ENCODE measurements at places on chromosomes 3 and 15.

DNA sequence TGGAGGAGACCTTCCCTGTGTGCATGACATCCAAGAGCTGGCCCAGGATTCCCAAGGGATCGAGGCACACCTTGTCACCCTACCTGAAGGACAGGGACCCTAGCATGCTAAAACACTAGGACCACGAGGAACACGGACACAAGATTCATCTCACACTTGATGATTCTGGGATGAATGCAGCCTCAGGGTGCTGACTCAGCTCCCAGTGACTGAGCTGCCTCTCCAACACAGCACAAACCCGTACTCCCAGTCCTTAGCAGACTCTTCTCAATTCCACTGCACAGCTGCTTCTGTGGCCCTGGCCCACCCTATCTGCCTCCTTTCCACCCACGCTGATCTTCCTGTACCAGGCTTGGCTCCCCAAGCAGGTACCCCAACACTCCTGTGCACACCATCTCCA is 9.1 kb upstream of the OXTR start:
- no peak for DNase-seq

DNA sequence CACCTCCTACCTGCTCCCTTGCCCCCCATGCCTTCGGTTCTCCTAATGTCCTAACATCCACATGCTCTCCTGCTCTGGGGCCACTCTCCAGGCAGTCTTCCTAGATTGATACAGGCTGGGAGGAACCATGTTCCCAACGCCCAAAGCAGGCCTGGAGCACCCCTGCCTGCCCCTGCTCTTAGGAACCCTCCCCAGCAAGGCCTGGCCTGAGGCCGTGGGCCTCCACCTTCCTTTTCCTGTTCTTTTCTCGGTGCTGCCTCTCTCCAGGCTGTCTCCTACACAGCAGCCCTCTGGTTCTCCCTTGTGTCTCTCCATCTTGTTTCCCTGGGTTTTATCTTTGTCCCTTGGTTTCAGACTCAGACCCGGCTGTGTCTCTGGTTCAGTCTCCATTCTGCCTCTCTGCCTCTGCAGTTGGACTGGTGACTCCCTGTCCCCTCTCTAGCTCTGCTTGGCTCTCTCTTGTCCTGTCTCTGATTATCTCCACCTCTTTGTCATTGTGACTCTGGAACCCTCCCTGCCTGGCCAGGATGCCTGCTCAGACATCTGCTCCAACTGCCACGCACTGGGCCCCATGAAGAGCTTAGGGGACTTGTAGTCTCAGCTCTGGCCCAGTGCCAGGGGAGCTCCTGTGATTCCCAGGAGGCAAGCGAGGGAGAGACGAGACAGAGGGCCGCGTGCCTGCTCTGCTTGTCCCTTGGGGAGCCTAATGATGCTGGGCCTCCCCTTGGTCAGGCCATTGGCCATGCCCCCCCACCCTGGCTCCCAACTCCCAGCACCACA is 26.0 kb upstream of the RPL29 start:
- no peak for DNase-seq

GRCh38 chr3:47836986-47837385 is 34.0 kb downstream of the DHX30 start:
- no peak for DNase-seq

GRCh38 chr15:90749754-90750153 is 32.6 kb downstream of the BLM start:
- no peak for DNase-seq

GRCh38 chr3:195072916-195073564 is 197.9 kb downstream of the XXYLT1 start:
- DNase-seq, result no peak

DNA sequence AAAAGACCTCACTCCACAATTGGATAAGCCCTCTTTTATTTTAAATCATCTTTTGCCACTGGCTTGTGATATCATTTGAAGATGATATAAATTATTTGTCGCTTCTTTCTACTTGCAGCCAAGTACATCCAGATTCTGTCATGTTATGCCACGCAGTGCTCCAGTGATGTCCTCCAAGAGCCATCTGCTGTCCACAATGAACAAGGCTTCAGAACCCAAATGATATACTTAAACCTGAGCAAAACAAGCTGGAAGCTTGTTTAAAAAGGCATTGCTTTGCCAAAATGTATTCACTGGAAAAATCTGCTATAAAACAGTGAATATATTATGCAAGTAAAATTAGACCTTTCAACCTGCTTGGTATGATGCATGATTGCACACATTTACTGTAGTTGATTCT is 58.8 kb upstream of the ARL6 start:
- DNase-seq, result no peak

DNA sequence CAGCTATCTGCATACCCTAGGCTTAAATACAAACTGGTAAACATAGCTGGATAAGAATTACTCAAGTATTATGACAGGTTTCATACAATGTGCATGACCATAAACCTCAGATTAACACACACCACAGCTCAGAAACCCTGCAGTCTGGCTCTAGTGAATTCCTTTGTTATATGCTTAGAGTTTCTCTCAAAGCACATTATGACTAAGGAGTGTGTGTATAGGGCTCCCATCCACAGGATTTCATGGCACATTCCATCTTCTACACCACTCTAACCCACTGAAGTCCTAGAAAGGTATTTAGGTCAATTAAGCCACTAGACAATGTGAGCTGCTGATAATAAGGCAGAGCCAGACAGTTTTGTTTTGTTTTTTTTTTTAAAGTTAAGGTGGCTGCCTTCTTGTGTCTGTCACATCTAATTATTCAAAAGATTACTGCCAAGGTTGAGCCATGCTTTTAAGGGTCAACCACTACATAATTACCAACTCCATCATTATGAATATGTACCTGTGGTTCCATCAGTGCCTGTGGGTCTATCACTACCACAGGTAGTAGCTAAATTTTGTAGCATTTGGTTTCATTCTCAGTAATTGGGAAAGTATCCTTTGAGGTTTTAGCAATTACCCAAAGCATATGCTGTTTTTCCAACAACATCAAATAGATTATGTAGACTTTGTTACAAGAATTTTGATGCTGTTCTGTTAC is 107.0 kb downstream of the ALCAM start:
- DNase-seq, result no peak

DNA sequence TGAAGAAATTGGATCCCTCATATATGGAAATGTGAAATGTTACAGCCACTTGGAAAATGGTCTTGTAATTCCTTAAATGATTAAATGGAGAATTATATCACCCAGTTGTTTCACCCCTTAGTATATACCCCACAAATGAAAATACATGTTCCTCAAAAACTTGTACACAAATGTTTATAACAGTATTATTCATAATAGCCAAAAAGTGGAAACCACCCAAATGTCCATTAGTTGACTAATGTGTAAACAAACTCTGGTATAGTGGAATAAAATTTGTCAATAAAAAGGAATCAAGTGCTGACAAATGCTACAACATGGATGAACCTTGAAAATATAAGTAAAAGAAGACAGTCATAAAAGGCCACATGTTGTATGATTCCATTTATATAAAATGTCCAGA is 12.5 kb downstream of the FAM162A start:
- no peak for DNase-seq

GRCh38 chr15:23912191-23912590 is 225.1 kb upstream of the NDN start:
- no peak for DNase-seq

GRCh38 chr3:177563243-177563780 is 366.0 kb upstream of the TBL1XR1 start:
- no peak for DNase-seq

- no peak for DNase-seq
Measured at GRCh38 chr15:29568840-29569532, 253.3 kb downstream of the TJP1 start.

DNA sequence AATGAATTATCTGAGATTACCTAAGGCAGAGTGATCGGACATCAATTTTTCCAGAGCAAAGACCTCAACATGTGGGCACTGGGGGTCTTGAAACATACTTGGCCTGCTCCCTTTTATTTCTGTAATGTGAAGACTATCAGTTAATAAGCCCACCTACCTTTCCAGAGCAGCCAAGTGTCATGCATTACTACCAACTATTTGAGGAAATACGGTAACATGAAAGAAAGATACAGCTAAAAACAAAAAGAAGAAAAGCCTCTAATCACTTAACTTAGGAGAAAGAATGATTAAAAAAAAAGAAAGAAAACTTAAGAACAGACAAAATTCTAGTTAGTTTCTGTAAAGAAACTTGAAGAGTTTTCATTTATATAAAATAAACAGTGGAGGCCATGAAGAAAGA is 73.9 kb downstream of the BTLA start:
- DNase-seq, result no peak

- no peak for DNase-seq
Measured at GRCh38 chr3:177201700-177202397, 4.6 kb upstream of the TBL1XR1 start.

GRCh38 chr15:34941831-34942230 is 27.7 kb downstream of the AQR start:
- DNase-seq, result no peak

GRCh38 chr3:23835802-23836201 is 30.0 kb downstream of the UBE2E1 start:
- no peak for DNase-seq

DNA sequence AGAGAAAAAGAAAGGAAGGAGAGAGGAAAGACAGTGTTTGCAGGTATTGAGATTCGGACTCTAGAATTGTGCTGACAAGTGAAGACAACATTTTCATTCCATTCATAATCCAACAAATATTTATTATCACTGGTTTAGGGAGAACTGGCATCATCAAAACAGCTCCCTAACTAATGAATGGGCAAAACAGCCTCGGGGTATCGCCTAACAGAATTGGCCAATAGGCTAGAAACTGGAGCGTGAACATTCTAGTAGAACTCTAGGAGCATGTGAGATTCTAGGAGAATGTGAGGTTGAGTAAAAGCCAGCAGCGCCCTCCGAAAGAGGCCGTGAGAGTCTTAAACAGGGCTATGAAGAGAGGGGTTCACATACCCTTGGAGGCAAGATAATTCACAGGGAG is 221.8 kb upstream of the WNT5A start:
- DNase-seq, result no peak

GRCh38 chr3:48477959-48478520 is 25.9 kb downstream of the SHISA5 start:
- DNase-seq, result no peak

GRCh38 chr15:38226608-38227266 is 25.9 kb upstream of the SPRED1 start:
- peak; percentile 8 for DNase-seq

GRCh38 chr3:59268170-59268569 is 218.3 kb upstream of the CFAP20DC start:
- no peak for DNase-seq

DNA sequence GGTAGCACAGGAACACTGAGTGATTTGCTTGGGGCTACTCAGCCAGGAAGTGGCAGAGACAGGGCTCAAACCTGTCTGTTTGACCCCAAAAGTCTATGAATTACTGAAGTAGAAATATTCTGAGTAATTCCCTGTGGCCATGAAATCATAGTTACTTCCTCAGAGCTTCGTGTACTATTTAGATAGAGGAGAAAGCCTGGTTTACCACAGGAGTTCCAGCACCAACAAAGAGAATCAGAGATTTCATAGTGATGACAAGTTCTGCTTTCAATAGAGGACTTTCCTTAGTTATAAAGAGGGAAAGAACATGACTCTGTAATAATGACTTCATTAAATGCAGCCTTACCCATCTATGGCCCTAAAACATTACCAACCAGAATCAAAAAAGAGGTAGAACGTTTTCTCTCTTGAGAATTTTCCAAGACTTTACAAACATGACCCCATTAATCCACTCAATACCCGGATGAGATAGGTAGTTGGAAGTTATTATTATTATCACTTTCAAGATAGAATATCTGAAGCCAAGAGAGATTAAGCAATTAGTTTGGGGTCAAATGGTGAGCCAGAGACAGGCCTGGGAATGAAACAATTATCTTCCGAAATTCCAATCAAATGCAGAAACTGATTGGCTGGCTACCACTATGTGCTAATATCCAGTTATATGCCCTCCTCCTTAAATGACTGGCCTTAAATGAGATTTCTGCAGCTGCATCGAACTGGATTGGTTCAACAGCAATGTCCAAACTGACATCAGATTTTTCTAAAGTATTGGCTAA is 13.6 kb upstream of the WNT5A start:
- no peak for DNase-seq

DNA sequence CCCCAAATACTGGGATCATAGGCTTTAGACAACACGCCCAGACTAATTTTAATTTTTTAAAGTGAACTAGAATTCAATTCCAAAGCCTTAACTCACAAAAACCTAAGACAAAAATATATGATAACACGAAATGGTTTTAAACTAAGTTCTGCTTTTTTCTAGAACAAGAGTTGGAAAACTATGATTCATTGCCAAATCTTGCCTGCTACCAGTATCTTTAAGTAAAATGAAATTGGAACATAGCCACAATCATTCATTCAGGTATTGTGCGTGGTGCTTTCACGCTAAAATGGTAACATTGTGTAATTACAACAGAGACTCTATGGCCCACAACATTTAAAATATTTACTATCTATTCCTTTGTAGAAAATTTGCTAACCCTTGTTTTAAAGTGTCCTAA is 488.0 kb upstream of the ZNF385D start:
- no peak for DNase-seq

GRCh38 chr15:89451846-89452245 is 44.5 kb downstream of the RHCG start:
- no peak for DNase-seq

DNA sequence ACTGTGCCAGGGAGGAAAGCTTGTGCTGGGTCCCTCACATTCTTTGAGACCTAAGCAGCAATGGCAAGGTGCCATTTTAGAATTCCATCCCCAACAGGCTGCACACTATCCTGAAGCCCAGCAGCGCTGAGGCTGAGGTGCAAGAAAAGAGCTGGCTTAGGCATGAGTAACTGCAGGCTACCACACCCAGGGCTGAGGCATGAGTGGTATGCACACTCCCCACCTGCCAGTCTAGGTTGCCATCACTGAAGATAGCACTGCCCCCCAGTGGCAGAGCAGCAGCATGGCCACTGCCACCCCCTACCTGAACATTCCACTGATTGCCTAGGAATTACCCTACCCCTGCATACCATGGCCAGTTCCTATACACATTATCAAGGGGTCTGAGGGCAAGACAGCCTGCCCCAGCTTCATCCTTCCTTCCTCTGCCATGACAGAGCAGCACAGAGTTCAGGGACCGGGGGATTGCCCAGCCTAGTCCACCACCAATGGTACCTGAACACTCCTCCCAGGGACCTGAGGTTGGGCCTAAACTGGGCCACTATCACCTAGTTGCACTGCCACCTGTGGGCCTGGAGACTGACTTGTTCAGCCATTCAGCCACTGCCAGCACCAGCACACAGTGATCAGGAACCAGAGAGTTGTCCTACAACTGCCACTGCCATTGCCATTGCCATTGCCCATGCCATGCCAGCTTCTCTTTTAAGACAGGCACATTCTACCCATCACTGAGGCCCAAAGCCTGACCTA is 129.8 kb downstream of the SATB1 start:
- DNase-seq, result no peak

GRCh38 chr3:10693457-10693856 is 122.6 kb upstream of the SLC6A11 start:
- DNase-seq, result no peak

- no peak for DNase-seq
Measured at GRCh38 chr15:68436680-68437079, 4.7 kb upstream of the ITGA11 start.

- DNase-seq, result no peak
Measured at GRCh38 chr3:48475188-48475587, 28.7 kb downstream of the ATRIP start.

- no peak for DNase-seq
Measured at GRCh38 chr3:60303160-60303559, 948.1 kb downstream of the FHIT start.

- no peak for DNase-seq
Measured at GRCh38 chr3:63092515-63092914, 185.6 kb upstream of the SYNPR start.

Data from GOT3 (cell line).